ENCODE measurements at places on chromosomes 6 and 20. TPM values are rescaled to one million over a fixed set of nuclear protein-coding genes. Genes with fewer than 3 reads are reported as not detected.

SUMO4 gene
- 2.5 TPM for total RNA-seq

GRCh38 chr6:78995946-78996345 is 82.1 kb downstream of the PHIP start:
- H3K4me3 ChIP-seq: no peak overlapping the region
- peaks cover 78% of the 10 kb centered on the region for H3K36me3 ChIP-seq
- no peaks in the 10 kb centered on the region for H3K4me1 ChIP-seq

OLIG3 gene
- not detected for total RNA-seq

EFCAB8 gene
- total RNA-seq: 0.72 TPM

Measured in upper lobe of right lung (tissue), 1 donor.